CD8-positive, alpha-beta memory T cell (primary cell): ENCODE measurements at places on chromosomes 4 and X.

DNA sequence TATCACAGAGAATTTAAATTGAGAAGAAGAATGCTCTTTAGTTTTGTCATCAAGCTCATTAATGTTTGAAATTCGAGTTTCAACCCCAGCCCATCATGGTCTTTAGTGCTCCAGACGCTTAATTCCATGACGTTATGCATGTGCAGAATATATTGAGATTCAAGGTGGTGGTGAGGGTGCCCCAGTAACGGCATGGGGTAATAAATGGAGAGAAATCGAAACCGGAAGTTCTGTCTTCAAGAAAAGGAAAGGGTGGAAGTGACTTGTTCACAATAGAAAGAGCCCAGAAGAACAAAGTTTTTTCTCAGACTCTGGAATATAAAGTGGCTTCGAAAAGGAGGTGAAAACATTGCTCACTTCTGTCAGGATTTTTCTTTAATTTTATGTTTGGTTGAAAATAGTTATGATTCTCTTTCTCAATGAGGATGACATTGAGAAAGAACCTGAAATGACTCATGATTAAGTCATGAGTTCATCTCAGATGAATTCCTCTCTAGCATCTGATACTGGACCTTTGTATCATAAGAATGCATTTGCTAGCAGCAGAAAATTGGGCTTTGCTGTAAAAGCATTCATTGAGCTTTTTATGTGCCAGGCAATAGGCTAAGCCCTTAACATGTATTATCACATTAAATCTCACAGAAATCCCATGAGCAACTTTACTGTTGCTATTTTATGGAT, 779 bp upstream of the DDX60L start:
- peak; percentile 36 for DNase-seq
- H3K4me1 ChIP-seq = peaks cover 40% of the 10 kb centered on the region
- H3K4me3 ChIP-seq = peak overlapping the region; percentile 97
- no peaks in the 10 kb centered on the region for H3K36me3 ChIP-seq

- H3K4me1 ChIP-seq = no peaks in the 10 kb centered on the region
- H3K4me3 ChIP-seq = no peak overlapping the region
- DNase-seq = no peak
- H3K27ac ChIP-seq = no peak overlapping the region
- H3K36me3 ChIP-seq = no peaks in the 10 kb centered on the region
- H3K27me3 ChIP-seq = no peaks in the 10 kb centered on the region
These were observed 193.2 kb downstream of the RASL11B start for GRCh38 chr4:53055274-53055673.

GRCh38 chr4:189592890-189593289, 347.8 kb upstream of the FRG1 start:
- H3K4me1 ChIP-seq = no peaks in the 10 kb centered on the region
- H3K4me3 ChIP-seq = no peak overlapping the region
- H3K36me3 ChIP-seq = no peaks in the 10 kb centered on the region

DNA sequence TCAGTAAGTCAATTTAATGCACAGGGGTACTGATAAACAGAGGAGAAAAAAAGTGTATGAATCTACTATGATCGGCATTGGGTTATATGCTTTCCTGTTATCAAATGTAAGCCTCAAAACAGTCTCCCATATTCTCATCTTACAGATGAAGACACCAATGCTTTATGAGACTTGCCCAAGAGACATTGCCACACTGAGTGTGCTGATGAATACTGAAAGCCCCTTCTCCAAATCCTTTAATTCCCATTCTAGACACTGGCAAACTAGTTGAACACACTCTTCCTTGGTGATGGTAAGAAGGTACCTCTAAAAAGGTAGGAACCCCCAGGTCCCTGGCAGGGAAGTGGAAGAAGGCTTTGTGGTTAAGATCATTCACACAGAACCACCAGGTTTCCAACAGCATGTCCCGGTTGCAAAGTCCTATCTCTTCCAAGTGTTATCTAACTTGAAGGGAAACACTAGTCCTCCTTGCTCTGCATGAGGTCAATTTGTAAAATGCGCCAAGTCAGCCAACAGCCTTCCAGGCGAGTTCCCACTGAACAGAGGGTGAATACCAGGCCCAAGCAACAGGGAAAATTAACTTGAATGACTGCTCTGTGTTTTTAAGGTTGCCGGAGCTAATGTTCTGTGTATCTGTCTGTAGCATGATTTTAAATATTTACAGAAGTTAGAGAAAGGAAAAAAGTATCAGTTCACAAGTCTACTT, 5.1 kb downstream of the SETD7 start:
- no peak overlapping the region for H3K27ac ChIP-seq
- no peaks in the 10 kb centered on the region for H3K36me3 ChIP-seq

GRCh38 chr4:98658287-98659105, at the start of gene TSPAN5:
TSPAN5 (minus strand) TSS chr4:98658611.
- no peaks in the 10 kb centered on the region for H3K36me3 ChIP-seq
- no peaks in the 10 kb centered on the region for H3K27me3 ChIP-seq
- H3K4me3 ChIP-seq = peak within 1 kb of the TSS; percentile 96
- H3K4me1 ChIP-seq = peaks cover 59% of the 10 kb centered on the region
- peak within 1 kb of the TSS; percentile 19 for H3K27ac ChIP-seq

- H3K4me3 ChIP-seq = no peak overlapping the region
- DNase-seq = no peak
- no peak overlapping the region for H3K27ac ChIP-seq
- H3K27me3 ChIP-seq = no peaks in the 10 kb centered on the region
- H3K36me3 ChIP-seq = no peaks in the 10 kb centered on the region
These were observed 78.9 kb downstream of the SLC10A7 start for GRCh38 chr4:146442801-146443200.

- peaks cover 73% of the 10 kb centered on the region for H3K4me1 ChIP-seq
- no peak overlapping the region for H3K4me3 ChIP-seq
- H3K27ac ChIP-seq = no peak overlapping the region
- H3K36me3 ChIP-seq = no peaks in the 10 kb centered on the region
These were observed 59.5 kb downstream of the RHOH start for GRCh38 chr4:40256329-40256728.

DNA sequence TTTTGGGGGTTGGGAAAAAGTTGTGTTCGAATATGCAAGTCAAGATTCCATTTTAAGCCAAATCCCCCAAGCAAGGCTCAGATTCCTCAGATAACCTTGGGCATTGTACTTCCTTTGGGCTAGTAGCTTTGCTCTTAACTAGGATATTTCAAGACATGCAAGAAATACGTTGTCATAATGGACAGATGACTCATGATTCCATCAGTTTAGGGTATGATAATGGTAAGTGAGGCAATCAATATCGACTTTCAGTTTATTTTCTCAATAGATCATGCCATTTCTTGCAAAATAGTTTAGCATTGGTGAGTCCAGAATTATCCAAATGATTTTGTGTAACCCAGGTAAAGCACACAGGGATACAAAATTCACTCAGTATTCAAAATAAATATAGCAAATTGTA, 25.4 kb downstream of the CFAP299 start:
- H3K36me3 ChIP-seq = no peaks in the 10 kb centered on the region
- no peaks in the 10 kb centered on the region for H3K4me1 ChIP-seq
- no peak overlapping the region for H3K4me3 ChIP-seq

DNA sequence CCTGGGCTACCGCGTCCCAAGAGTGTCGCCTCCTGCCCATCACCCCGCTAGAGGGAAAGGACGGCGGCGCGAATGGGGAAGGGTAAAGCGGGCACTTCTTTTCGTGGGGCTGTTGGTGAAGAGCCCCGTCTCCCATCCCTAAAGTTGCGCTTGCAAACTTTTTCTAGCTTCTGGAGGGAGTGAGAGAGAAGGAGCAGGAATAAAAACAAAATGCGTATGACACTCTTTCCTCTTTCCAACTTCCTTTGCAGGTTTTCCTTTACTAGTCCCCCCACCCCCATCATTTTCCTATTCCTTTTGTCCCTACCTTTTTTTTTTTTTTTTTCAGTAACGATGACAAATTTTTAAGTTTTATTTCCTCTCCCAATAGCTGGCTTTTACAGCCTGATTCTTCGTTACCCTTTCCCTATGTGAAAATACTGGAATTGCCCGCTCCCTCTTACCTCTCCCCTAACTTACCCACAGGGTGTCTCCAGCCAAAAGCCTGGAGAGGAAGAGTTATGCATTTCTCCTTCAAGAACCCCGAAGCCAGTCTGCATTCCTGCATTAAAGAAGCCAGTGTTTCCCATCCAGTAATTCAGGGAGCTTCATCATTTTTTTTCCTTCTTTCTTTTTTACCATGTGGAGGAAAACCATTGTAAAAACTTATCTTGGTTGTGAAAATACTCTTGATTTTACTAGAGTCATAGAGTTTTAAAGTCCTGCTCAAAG, 613 bp upstream of the ARSJ start:
- H3K36me3 ChIP-seq = no peaks in the 10 kb centered on the region
- no peaks in the 10 kb centered on the region for H3K4me1 ChIP-seq
- DNase-seq = no peak
- H3K4me3 ChIP-seq = peak overlapping the region; percentile 46
- H3K27ac ChIP-seq = no peak overlapping the region

- no peaks in the 10 kb centered on the region for H3K27me3 ChIP-seq
- H3K4me1 ChIP-seq = no peaks in the 10 kb centered on the region
- DNase-seq = no peak
- no peak overlapping the region for H3K27ac ChIP-seq
These were observed 351.7 kb upstream of the FAM241A start for GRCh38 chr4:111793433-111794091.

DNA sequence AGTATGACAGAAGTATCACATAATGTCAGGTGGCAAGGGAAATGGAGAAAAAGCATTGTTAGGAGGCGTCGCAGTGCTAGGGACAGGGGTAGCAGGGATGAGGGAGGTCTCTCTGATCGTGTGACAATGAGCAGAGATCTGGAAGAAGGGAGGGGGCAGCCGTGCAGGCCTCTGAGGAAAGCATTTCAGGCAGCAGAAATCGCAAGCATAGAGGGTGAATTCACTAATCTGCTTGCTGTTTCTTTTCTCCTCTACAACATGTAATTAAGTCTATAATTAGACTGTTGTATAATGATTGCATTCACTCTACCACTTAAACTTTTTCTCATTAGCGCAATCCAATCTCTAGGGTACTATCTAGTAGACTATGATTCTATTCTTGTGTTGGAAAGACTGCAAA, 9.1 kb downstream of the CYP4V2 start:
- peaks cover 6% of the 10 kb centered on the region for H3K4me1 ChIP-seq
- H3K27ac ChIP-seq = no peak overlapping the region
- no peaks in the 10 kb centered on the region for H3K36me3 ChIP-seq
- H3K27me3 ChIP-seq = no peaks in the 10 kb centered on the region
- no peak overlapping the region for H3K4me3 ChIP-seq

DNA sequence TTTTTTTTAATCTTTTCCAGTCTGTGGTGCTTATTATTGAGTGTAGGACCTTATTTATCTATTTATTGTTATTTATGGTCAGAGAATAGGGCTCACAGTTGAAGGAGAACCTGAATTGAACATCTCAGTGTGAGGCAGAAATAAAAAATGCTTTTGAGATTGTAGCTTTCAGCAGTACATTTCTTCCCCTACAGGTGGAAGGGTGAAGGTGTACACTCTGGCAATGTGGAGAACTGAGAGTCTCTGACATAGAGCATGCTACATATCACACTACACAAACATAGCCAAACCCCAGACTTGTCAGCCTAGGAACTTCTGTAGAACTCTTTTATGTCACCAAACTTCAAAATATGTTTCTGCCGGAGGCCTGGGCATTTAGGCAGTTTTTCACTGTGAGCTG, 140.2 kb downstream of the STIM2 start:
- H3K4me3 ChIP-seq = no peak overlapping the region
- DNase-seq = peak; percentile 23
- peaks cover 15% of the 10 kb centered on the region for H3K4me1 ChIP-seq
- H3K36me3 ChIP-seq = peaks cover 8% of the 10 kb centered on the region
- no peak overlapping the region for H3K27ac ChIP-seq

DNA sequence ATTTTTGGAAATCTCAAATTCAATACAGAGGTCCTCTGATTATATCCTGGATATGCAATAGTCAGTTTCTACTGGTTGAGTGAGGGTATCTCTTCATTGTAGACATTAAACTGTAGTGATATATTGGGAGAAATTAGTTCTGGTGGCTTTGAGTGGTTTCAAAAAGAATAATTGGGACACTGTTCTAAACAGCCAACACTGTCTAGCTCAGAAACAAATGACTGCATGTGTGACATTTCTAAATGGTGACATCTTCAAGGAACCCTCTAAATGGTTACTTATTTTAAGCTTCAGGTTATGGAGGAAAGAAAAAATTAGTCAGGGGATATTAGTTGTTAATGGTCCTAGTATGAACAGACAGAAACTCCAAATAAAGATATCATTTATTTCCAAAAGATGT, 186.2 kb downstream of the LARP7 start:
- no peak overlapping the region for H3K4me3 ChIP-seq
- DNase-seq = no peak
- H3K27ac ChIP-seq = no peak overlapping the region
- H3K27me3 ChIP-seq = no peaks in the 10 kb centered on the region

DNA sequence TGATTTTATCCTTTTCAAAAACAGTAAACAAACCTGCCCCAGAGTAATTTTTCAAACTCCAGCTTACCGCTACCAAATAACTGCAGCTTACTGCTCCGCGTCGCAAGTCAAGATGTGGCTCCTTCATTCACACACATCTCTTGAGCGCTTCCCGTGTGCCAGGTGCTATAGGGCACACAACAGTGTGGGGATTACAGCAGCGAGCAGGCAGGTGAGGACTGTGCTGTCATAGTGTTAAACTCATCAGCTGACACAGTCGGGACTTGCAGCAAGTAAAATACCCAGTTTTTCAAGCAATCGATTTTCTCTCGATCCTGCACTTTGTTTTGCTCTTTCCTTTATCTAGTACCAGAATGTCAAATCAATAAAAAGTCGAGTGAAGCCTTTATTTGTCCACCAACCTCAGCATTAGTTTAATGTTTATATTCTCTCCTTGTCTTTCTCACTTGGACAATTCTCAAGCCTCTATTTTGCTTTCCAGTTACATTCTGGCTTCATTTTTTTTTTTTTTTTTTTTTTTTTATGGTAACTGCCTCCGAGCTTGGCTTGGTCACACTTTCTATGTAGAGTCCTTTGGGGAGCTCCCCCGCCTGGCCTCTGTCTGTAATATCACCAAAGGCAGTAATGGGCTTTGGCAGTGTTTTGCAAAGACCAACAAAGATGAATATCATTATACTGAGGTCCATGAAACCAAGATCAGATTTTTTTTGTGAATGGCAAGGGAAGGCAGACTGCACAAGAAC, 8.3 kb upstream of the ASB5 start:
- no peaks in the 10 kb centered on the region for H3K4me1 ChIP-seq
- no peaks in the 10 kb centered on the region for H3K27me3 ChIP-seq
- no peak overlapping the region for H3K27ac ChIP-seq

DNA sequence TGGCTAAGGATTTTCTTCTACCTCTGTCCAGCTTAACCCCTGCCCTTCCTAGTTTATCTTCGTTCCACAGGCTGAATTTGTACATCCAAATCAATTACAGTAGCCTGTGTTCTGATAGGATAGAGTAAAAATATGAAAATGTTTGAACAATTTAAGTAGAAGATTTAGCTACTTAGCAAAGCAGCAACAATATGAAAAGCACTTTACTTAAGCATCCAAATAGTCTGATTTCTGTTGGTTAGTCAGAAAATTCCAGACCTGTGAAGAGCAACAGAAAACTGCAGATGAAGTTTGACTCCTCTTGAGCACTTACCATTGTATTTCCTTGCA, 2.0 kb downstream of the ARSJ start:
- no peaks in the 10 kb centered on the region for H3K36me3 ChIP-seq
- H3K27me3 ChIP-seq = peaks cover 11% of the 10 kb centered on the region
- H3K4me3 ChIP-seq = no peak overlapping the region
- no peak overlapping the region for H3K27ac ChIP-seq
